AG10803 (cell line): ENCODE measurements at places on chromosomes 7 and 10.
A peak's percentile ranks its signal among the peaks of the same experiment; 100 is the strongest.

GRCh38 chr10:59012839-59013238 is 163.6 kb upstream of the PHYHIPL start:
- DNase-seq = no peak

DNA sequence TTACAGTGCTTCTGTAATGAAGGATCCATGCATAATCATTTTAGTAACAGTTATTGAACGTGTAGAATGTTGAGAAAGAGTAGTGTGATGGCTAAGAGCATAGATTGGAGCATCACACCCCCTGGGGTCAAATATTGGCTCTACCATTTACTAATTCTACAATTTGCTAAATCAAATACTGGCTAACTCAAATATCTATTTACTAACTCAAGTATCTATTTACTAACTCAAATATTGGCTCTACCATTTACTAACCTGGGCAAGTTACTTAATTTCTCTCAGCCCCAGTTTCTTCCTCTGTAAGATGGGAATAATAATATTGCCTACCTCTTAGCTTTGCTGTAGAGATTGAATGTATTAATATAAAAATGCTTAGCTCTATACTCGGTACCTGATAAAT is 64.0 kb downstream of the CDK14 start:
- no peak for DNase-seq

DNA sequence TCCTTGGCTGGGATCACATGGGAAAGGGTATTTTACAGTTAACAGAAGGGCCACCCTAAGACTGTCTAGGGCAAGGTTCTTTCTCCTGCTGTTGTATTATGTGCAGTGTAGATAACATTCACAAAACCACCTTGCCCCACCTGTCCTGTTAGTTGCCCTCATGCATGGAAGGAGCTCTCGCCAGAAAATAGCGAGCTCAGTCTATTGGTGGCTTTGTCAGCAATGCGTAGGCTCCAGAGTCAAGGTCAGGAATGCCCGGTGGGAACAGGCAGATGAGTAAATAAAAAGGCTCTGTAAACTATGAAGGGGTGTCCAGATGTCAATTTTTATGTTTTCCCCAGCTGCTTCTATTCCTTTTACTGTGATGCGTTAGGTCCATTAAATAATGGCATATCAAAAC is 107.1 kb upstream of the WDR11 start:
- no peak for DNase-seq

GRCh38 chr10:62577666-62578291 is 203.6 kb downstream of the ZNF365 start:
- DNase-seq = peak; percentile 94

- DNase-seq = no peak
Measured at GRCh38 chr7:24978843-24979469, 1.0 kb downstream of the OSBPL3 start.

DNA sequence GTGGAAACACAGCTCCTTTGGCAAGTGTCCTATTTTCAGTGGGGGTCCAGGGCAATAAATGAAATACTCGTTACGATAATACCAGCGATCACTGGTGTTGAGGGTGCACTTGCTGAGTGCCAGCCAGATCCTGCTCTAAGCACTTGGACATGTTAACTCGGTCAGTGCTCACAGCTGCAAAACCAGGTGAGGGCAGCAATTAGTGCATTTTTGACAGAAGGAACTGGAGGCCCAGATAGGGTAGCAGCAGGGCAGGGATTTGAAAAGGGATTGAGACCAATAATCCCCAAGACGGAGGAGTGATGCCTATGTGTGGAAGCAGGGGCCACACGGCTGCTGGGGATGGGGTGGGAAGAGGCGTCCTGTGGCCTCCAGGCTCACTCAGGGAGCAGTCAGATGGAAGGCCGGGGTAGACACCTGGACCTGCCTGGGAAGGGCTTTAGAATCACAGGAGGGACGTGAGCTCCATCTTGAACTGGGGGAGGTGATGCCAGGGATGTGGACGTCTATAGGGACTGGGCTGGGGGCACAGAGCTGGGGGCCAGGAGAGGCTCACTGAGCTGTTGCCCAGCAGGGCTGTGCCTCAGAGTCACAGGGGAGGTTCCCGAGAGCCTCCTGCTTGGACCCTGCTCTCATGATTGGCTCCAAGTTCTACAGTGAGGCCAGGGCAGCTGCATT is 14.3 kb downstream of the PTPRE start:
- no peak for DNase-seq

- peak; percentile 94 for DNase-seq
Measured at GRCh38 chr7:92778972-92779371, 57.4 kb downstream of the CDK6 start.

DNA sequence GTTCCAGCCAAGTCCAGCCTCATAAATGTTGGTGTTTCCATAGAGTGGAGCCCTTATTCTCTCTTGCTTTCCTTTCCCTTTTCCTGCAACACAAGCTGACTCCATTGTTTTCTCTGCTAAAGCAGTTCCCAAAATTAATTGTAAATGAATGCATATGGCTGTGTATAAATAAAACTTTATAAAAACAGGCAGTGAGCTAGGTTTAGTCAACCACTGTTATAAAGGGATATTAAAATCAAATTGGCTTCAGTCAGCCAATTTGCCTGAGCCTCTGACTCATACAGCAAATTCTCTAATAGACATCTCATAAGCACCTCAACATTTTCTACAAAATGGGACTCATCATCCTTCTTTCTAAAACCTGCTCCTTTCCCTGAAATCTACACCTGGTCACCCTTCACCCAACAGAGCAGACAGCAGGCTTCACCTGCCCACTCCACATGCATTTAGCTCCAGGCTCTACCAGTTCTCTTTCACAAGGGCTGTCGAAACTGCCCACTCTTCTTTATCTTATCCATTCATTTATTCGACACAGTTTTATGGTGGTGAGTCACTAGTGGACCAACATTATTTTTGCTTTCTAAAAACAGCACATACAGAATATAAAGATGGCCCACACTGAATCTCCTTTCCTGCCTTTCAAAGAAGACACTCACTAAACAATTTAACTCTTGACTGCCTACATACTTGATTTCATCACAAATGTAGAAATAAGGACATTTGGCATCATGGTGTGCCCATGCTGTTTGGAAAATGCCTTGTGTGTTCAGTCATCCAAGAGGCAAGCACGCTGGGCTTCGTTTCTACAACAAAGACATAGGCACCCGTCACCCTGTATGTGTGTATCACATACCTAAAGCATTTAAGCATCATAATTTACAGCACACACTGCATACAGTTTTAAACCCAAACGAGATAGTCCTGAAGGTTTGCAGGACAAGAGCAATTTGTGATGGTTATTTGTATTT is 74.6 kb upstream of the C7orf33 start:
- DNase-seq = no peak

DNA sequence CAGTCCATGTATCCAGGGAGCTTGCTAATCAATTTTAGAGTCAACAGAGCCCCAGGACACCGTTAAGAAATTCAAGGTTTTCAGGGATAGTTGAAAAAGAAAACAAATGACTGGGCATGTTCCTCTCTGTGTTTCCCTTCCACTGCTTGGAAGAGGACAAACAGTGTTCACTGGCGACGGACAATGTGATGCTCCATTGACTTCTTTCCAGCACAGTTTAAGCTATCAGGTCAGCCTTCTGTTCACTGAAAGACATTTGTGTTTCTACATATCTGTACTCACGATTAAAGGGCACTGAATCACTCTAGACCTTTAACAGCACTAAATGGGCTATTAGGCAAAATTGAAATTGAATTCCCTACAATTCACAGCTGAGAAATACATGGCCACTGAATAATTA is 123.6 kb downstream of the RNLS start:
- DNase-seq = no peak

GRCh38 chr7:51356849-51357516 is 40.4 kb upstream of the COBL start:
- no peak for DNase-seq

- no peak for DNase-seq
Measured at GRCh38 chr10:73131301-73131700, 21.0 kb downstream of the NUDT13 start.

GRCh38 chr10:126783806-126784557 is 113.5 kb upstream of the C10orf90 start:
- DNase-seq = no peak

- peak; percentile 37 for DNase-seq
Measured at GRCh38 chr7:147044941-147045340, 928.3 kb downstream of the CNTNAP2 start.
